Stimulated activated CD4-positive, alpha-beta T cell treated with anti-CD3 and anti-CD28 coated beads, Interleukin-1b, Interleukin-23, amount 100 ng/mL, for 4 hours (primary cell): ENCODE measurements at places on chromosomes 5 and 9.

GRCh38 chr5:180815293-180815917 is 12.8 kb upstream of the MGAT1 start:
- DNase-seq: no peak

GRCh38 chr9:127106466-127106855 is 16.0 kb downstream of the ANGPTL2 start:
- no peak for DNase-seq

- no peak for DNase-seq
These were observed 29.6 kb upstream of the ASTN2 start for GRCh38 chr9:117444501-117444900.

- DNase-seq: no peak
These were observed 200.2 kb downstream of the CFAP90 start for GRCh38 chr5:7650755-7651154.

GRCh38 chr5:62268792-62269191 is 37.2 kb upstream of the KIF2A start:
- DNase-seq: no peak

- no peak for DNase-seq
These were observed 45.3 kb upstream of the SIL1 start for GRCh38 chr5:139243425-139243970.

DNA sequence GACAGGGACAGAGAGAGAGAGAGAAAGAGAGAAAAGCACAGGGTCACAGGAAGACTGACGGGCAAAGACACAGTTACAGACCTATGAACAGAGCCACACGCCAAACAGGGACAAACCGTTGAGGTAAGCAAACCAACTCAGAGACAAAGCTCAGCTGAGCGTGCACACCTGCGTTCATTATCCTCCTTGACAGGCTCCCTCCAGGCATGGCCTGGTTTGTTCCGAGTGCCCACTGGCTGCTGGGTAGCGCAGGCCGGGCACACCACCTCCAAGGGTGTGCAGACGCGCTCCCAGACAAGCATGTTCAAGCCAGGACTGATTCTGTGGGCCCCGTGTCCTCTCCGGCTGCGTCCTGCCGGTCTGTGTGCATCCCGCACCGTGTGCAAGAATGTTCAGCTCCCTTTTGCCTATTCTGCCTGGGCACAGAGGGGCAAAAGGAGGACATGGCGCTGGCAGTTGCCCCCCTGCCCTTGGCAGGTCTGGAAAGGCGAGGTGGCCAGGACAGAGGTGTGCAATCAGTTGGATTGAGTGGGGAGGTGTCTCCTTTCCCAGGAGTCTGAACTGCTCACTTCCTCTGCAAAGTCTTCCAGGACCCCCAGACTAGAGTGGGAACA is 467 bp upstream of the SMIM32 start:
- no peak for DNase-seq

DNA sequence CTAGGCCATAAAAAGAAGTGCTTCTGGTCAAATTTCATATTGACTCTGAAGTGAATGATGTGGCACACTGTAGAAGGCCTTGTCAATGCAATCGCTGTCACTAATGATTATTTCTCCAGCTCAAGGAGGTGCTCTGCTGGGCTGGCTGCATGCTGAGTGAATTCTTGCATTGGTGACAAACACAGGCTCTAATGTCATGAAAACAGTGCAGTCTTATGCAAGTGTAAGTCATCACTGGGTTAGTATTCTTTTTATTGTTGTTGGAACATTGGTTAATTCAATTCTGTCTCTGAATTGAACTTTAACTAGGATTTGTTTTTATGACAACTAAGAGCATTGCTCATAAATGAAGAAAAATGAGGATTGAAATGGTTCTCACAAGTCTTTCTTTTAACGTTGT is 57.3 kb upstream of the CD180 start:
- no peak for DNase-seq

DNA sequence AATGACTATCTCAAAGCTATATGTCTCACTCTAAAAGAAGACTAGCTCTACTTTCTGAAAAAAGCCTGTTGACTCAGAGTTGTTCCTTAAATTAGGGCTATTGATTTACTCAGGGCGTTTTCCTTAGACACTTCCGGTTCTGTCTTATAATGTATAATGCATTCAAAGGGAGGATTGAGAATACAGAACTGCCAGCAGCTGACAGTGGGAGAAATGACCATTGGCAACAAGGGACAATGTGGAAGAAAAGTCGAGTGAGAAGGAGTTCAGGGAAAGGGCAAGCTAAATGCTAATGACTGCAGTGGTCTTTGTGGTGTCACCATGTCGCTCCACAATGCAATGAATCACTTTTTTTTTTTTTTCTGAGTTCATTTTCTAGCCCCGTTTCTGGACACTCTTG is 65.7 kb upstream of the ANKH start:
- DNase-seq: no peak

- no peak for DNase-seq
These were observed 188.6 kb downstream of the SNX18 start for GRCh38 chr5:54705994-54706653.

- no peak for DNase-seq
These were observed 19.9 kb downstream of the DTWD2 start for GRCh38 chr5:118968406-118968911.

GRCh38 chr9:127388037-127388855 is 8.7 kb upstream of the SLC2A8 start:
- DNase-seq: peak; percentile 77

- DNase-seq: no peak
These were observed 16.5 kb downstream of the DNAJA1 start for GRCh38 chr9:33041432-33042188.

- no peak for DNase-seq
These were observed 381.4 kb downstream of the TMEM161B start for GRCh38 chr5:87887247-87887646.

DNA sequence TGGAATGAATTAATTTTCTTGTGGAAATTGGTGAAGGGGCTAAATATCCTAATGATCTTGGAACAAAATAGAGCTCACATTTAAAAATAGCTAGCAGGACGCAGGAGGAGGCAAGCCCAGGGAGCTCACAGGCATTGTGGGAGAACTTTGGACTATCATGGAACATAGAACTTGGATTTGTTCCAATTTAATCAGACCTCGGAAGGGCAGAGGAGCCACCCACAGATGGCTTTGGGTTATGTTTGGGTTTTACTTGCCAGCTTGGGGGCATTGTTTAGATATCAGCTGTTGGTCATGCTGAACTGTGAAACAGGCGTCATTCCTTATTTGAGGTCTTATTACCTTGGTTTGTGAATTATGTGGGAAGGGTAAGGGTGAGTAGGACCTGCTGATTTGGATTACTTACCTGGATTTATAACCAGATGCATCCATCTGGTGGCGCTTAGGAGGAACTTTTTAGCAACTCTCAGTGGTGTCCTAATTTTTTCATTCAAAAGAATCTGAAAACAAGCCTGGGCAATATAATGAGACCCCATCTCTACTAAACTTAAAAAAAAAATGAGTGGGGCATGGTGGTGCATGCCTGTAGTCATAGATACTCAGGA is 14.1 kb upstream of the PTGR1 start:
- no peak for DNase-seq

DNA sequence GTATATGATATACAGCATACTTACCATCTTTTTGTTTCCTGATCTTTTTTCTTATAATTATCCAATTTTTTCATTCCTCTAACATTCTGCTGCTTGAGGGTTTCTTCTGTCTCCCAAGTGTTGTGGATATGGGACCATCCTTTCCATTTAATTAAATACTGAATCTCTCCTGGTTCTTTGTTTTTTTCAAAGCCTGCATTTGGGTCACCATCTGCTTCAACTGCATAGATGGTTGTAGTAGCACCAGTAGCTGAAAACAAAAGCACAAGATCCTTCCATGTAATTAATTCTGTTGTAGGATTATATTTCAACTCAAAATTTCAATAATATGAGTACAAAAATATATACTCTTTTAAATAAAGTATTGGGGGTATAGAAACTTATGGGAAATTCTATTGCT is 29.4 kb downstream of the CHD1 start:
- no peak for DNase-seq

GRCh38 chr9:98806394-98807035 is 955 bp upstream of the GALNT12 start:
- no peak for DNase-seq

DNA sequence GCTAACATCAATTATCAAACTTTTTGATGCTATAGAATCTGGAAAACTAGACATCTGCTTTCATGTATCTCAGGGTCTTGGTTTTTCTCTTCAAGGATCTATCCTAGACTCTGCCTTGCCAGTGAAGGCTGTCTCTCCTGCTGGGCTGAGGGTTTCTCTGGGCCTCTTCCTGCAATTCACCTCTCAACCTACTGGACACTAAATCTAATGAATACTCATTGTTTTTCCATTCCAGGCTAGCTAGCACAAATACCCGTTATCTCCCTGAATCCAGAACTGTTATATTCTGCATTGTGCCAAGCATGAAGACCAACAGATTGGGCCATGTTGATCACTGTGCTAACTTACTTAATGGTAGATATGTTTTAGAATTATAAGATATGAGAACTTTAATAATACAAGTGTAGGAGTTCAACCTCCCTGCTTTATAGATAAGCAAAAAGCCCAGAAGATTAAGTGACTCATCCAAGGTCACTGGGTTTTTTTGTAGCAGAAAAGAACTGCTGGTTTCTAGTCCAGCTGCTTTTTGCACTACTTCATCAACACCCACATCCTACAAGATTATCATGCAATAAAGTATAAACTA is 56.5 kb upstream of the RNF38 start:
- DNase-seq: no peak

- DNase-seq: no peak
These were observed 67.6 kb downstream of the ARHGEF28 start for GRCh38 chr5:73693573-73694061.

DNA sequence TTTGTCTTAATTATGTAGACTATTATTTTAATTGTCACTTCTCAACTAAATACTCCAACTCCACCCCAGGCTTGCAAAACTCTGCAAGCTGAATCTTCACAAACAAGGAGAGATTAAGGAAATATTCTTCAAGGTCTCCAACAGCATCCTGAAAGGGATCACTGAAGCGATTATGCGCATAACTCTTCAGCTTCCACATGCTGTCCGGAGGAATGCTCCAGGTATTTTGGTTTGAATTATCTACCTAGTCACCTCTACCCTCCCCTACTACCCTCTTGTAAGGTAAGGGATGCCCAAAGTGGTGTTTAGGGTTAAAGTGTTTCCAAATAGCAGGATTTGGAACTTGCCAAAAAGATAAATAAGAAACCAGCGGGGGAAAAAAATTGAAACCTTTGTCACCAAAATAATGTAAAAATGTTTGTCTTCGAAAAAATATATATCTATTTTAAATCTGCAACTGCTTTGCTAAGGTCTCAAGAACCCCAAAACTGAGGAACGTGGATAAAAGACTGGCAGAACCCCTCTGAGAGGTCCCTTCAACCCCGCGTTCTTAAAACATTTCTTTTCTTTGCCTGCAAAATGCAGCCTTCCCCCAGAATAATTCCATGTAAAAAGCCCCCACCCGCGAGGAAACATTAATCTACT is 11.6 kb downstream of the PTCH1 start:
- no peak for DNase-seq

DNA sequence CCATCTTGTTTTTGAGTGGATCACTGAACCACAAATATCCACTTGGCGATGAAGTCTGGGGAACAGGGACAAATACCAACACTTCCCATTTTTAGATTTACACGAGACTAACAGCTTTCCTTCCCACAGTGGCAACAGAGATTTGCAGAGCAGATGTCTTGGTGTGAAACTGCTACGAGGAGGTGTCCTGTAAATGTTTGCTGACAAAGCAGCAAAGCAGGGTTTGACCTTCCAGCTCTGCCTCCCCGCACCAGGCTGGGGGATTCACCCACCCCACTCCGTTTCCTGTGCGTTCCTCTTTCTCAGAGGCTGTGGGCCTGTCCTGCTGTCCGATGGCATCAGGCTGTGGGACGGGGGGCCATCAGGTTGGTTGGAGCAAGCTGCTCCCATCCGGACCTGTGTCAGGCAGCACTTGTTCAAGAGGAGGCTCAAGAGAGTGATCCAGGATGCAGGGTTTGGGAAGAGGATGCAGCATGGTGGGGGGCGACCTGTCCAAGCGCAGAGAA is 693 bp upstream of the RGS3 start:
- no peak for DNase-seq

DNA sequence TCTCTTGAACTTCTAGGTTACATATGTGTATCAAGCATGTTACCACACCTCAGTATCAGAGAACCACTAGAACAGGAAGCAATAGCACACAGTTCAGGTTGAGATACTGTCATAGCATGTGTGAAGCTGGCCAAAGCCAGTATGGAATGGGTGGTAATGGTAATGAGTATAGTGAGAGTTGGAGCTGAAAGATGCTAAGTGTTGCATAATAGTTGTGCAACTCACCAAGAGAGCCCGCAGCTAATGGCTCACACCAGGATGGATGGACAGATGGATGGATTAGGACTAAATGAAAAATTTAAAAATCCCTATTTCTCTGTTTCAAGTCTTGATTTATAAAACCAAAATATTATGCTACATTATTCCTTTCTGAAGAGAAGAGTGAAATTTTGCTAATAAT is 53.4 kb upstream of the KCNN2 start:
- no peak for DNase-seq

DNA sequence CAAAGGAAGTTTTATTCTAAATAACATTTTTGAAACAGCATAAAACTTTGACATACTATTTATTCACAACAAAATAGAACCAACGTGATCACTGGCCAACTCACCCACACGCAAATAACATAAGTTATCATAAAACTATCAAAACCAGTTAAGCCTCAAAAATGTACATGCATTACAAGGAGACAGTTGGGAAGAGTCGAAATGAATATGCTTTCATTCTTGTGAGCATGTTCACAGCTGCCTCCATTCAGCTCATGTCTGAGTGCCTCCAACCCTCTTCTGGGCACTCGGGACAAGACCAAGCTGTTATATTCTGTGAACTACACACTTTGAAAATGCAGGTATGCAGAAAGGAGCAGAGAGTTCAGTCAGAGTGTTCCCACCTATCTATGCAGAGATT is 284.9 kb downstream of the BNC2 start:
- no peak for DNase-seq

DNA sequence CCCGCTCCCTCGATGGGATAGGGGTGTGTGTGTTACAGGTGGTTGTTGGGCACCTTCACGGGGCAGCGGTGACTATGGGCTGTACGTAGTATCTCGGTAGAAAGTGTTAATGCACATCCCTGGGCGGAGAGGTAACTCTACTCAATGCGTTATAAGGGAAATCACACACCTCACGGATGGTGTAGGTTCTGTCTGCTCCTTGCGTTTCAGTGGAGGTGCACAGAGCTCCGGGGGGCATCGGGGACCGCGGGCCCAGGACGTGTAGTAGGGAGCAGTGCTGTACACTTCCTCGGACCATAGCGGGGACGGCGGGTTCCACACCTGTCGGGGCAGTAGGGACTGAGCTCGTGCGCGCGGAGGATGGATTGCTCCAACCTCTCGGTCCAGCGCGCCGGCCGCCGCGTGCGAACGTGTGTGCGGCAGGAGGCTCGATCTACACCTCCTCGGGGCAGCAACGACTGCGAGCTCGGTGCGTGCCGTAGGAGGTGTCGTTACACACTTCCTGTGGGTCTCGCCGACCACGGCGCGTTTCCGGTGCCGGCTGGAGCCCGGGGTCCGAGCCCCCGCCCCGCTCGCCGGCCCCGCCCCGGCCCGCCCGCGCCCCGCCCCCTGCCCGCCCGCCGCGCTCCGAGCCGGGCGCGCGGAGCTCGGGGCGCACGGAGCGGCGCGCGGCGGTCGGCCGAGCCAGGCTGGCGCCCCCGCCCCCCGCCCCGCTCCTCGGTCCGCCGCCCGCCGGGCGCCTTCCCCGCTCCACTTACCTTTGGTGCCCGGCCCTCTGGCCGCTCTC is at the start of gene KIAA1958:
Gene KIAA1958, plus strand, starts transcription at position 607 of the 787 bp plus-strand sequence. CDS start 87,254 bp downstream, outside the sequence.
- DNase-seq: peak; percentile 64
